Cortex of kidney (tissue), 1 donor: ENCODE measurements at places on chromosomes 6 and 20.

- no peak for DNase-seq
Measured at GRCh38 chr6:26217714-26218075, 130.5 kb downstream of the HFE start.

DNA sequence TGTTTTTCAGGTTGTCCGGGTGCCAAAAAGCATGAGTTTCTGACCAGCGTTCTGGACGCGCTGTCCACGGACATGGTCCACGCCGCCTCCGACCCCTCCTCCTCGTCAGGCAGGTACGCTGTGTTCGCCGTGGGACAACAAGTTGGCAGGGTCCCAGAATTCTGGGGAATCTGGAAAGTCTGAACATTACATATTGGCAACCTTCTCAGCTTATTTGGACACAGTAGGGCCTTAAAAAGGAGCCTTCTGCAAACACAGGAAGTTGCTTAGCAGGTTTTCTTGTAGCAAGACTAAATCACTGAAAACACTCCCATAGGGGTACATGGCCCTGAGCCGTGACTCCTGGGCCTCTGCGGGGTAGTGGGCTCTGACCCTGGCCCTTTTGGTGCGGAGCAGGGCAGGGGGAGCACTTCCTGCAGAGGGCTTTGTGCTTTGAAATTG, 209.7 kb downstream of the SMOC2 start:
- no peak for DNase-seq

DNA sequence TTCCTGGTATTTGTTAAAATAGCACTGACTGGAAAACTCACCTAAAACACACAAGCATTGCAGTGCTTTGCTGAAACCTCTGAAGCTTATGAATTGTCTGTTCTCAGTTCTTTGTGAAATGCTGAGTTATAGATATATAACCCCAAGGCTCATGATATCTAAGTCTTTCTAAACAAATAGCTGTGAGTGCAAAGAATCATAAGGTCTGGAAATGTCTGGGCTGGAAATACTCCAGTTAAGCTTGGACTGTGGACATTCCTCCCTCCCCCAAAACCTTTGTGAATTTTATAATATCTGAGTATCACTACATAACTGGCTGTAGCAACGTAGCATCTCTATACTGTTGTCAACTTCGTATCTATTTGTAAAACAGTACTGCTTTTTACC, 69.1 kb downstream of the CBLN4 start:
- DNase-seq = no peak

GRCh38 chr6:35449287-35449881, 2.8 kb upstream of the FANCE start:
- DNase-seq = no peak

DNA sequence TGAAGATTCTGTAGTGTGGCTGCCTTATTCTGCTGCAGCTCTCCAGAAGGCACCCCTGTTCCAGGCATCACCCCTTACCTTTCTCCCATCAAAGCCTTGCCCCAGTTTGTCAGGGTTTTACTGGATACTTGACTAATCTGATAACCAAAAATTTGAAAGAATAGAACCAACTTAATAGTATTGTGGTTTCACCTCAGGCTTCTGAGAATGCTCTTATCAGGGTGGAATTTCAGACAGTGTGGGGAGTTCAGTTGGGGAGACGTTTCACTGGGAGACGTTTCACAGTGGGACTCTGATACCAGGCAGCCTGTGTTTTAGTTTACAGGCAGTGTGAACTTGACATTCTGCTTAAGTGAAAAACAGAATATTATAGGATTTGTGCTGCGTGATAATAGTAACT, 50.5 kb downstream of the SCAND1 start:
- DNase-seq = no peak
